ENCODE measurements at places on chromosomes 11 and 22.

GRCh38 chr22:43088984-43089717 lies at the start of gene TTLL1:
TTLL1 (minus strand) TSS chr22:43089391; CDS start chr22:43075586, 13,805 bp downstream.
- peak; percentile 77 for DNase-seq
- no peaks in the 10 kb centered on the region for H3K36me3 ChIP-seq
- H3K4me1 ChIP-seq: peaks cover 2% of the 10 kb centered on the region
- H3K27ac ChIP-seq: peak within 1 kb of the TSS; percentile 63
- no peaks in the 10 kb centered on the region for H3K27me3 ChIP-seq

GRCh38 chr11:3886985-3887384 lies 31.5 kb downstream of the STIM1 start:
- no peak for DNase-seq
- no peaks in the 10 kb centered on the region for H3K27me3 ChIP-seq
- H3K36me3 ChIP-seq: no peaks in the 10 kb centered on the region
- H3K4me3 ChIP-seq: no peak overlapping the region

DNA sequence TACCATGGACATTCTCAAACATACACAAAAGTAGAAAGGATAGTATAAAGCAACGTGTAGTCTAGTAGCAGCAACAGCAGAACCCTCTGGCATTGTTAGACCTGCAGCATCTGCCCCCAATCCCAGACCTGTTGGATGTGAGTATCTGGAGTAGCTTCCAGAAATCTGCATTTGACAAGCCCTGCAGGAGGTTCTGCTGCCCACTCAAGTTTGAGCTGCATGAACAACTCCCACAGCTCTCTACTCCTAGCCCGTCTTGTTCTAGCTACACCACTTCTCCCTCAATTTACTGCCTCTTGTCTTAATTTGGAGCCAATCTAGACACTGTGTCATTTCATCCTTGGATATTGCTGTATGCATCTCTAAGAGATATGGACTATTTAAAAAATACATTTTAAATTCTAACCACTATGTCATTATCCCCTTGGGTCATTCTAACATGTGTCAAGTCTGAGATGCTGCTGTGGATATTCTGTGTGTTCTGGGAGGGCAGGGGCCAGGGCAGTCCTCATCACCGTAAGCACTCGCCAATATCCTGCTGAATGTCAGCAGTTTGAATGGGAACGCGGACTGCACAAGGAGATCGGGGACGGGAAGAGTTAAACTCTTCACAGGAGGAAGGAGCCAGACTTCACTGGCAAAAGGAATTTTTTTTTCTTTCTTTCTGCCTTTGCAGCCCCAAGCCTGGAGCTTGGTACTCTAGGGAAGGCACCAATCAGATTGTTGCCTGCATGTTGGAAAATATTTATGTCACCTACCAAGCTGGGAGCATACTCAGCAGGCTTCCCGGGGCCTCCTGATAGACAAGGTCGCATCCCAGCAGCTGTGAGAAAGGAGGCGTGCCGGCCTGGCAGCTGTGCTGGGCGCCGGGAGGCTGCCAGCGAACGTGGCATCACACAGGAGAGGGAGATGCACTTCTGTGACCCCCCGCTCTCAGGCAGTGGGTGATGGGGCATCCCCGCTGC lies 429.0 kb downstream of the MIAT start:
- no peaks in the 10 kb centered on the region for H3K36me3 ChIP-seq
- DNase-seq: no peak
- peaks cover 37% of the 10 kb centered on the region for H3K27me3 ChIP-seq
- H3K4me3 ChIP-seq: no peak overlapping the region
- H3K4me1 ChIP-seq: no peaks in the 10 kb centered on the region
- no peak overlapping the region for H3K27ac ChIP-seq

GRCh38 chr11:43874738-43875137 lies 5.9 kb upstream of the ALKBH3 start:
- no peak for DNase-seq
- no peaks in the 10 kb centered on the region for H3K4me1 ChIP-seq
- peaks cover 6% of the 10 kb centered on the region for H3K27me3 ChIP-seq
- H3K27ac ChIP-seq: no peak overlapping the region
- no peak overlapping the region for H3K4me3 ChIP-seq
- H3K36me3 ChIP-seq: no peaks in the 10 kb centered on the region

GRCh38 chr11:78516281-78516680 lies 58.4 kb downstream of the NARS2 start:
- H3K27me3 ChIP-seq: no peaks in the 10 kb centered on the region
- H3K4me1 ChIP-seq: no peaks in the 10 kb centered on the region
- no peak overlapping the region for H3K4me3 ChIP-seq
- H3K27ac ChIP-seq: no peak overlapping the region
- DNase-seq: no peak

GRCh38 chr11:95230810-95231126 lies 234 bp downstream of the SESN3 start:
- peaks cover 2% of the 10 kb centered on the region for H3K27me3 ChIP-seq
- no peaks in the 10 kb centered on the region for H3K36me3 ChIP-seq

DNA sequence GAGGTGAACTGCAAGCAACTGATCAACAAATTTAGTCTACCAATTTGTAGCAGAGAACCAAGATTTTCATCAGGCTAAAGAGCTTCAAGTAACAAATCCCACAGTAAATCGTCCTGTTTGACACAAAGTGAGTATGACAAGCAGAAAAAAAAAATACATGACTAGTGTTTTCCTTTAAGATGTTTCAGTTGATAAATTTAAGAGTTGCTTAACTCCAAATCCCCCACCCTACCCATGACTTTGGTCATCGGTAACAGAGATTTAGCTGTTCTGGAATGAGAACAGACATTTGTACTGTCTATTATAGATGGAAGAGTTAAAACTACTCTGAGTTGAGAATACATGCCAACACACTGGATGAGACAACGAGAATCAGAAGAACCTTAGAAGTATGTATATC lies 165.0 kb upstream of the MTMR2 start:
- no peaks in the 10 kb centered on the region for H3K27me3 ChIP-seq
- DNase-seq: no peak
- H3K4me3 ChIP-seq: no peak overlapping the region

- H3K4me1 ChIP-seq: peaks cover 2% of the 10 kb centered on the region
- no peaks in the 10 kb centered on the region for H3K36me3 ChIP-seq
- DNase-seq: peak; percentile 88
- H3K27ac ChIP-seq: no peak overlapping the region
Measured at GRCh38 chr22:37533995-37534394, 14.8 kb upstream of the CARD10 start.

DNA sequence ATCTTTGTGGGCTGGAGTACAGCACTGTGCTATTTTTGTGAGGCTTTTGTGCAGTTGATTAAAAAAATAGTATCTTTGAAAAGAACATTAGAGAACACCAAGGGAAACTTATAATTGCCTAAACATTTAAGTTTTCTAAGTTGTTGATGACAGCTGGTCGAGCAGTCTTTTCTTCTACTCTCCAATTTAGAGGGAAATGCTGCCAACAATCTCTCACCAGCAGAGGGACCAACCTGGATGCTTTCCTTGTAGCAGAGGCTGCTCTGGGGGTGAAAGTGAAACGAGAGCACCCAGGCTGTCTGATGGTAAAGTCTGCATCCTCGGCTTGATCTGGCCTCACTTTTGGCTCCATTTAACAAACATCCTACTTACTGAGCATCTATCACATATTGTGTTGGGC lies 1286.5 kb upstream of the TENM4 start:
- H3K27ac ChIP-seq: no peak overlapping the region
- H3K36me3 ChIP-seq: no peaks in the 10 kb centered on the region
- H3K4me1 ChIP-seq: no peaks in the 10 kb centered on the region
- peak; percentile 1 for DNase-seq
- no peak overlapping the region for H3K4me3 ChIP-seq

DNA sequence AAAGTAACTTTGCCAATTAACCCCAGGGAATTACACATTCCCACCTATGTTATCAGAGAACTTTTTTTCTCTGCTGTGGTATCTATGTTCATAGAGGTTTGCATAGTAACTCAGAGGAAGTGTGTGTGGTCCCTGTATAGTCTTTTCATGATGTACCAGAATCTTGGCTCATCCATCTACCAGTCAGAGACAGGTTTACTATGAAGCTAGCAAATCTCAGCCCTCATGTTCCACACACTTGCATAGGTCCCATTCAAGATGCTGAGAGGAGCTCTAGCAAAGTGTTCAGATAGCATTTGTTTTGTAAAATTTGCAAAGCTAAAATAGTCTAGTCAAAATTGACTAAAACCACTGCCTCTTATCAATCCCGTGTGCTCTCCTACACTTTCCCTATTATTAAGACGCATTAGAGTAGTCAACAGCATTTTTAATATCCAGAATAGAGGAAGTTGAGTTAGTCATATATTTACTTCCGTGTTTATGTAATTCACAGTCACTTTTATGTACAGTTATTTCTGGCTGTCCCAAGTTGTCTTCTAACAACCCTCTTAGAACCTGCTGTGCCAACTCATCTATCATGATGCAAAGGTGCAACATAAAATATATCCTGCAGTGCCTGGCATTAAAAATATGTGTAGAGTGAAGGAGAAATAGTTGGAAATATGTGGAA lies 184.2 kb downstream of the FAM76B start:
- no peaks in the 10 kb centered on the region for H3K36me3 ChIP-seq
- no peak for DNase-seq
- no peak overlapping the region for H3K4me3 ChIP-seq
- H3K27me3 ChIP-seq: no peaks in the 10 kb centered on the region

DNA sequence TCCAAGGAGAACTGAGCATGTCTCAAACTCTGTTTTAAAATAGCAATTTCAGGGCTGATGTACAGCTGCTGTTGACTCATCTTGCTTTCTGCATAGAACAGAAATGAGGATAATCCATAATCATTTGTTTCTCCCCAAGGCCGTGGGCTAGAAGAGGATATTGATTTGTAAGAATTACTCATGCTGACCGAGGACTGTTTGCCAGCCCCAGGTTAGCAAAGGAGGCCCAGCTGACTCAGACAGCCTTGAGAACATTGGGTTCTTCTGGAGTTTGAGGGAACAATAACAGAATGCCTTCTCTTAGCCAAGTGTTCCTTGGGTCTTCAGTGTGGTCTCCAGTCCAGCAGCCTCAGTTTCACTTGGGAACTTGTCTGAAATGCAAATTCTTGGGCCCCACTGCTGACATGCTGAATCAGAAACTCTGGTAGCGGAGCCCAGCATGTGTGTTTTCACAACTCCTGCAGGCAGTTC lies 92.0 kb downstream of the ZC3H12C start:
- peak; percentile 74 for DNase-seq
- no peak overlapping the region for H3K4me3 ChIP-seq
- peaks cover 4% of the 10 kb centered on the region for H3K4me1 ChIP-seq
- no peak overlapping the region for H3K27ac ChIP-seq

GRCh38 chr11:43576803-43577521 lies 103.6 kb upstream of the HSD17B12 start:
- H3K27ac ChIP-seq: no peak overlapping the region
- H3K4me3 ChIP-seq: no peak overlapping the region
- H3K36me3 ChIP-seq: no peaks in the 10 kb centered on the region
- peak; percentile 46 for DNase-seq
- peaks cover 62% of the 10 kb centered on the region for H3K27me3 ChIP-seq

- no peaks in the 10 kb centered on the region for H3K36me3 ChIP-seq
- H3K4me3 ChIP-seq: no peak overlapping the region
- no peaks in the 10 kb centered on the region for H3K4me1 ChIP-seq
Measured at GRCh38 chr11:108614086-108614485, 20.5 kb upstream of the EXPH5 start.

GRCh38 chr22:24883432-24883831 lies 63.1 kb downstream of the LHFPL7 start:
- H3K27me3 ChIP-seq: no peaks in the 10 kb centered on the region
- H3K4me1 ChIP-seq: no peaks in the 10 kb centered on the region
- DNase-seq: no peak

DNA sequence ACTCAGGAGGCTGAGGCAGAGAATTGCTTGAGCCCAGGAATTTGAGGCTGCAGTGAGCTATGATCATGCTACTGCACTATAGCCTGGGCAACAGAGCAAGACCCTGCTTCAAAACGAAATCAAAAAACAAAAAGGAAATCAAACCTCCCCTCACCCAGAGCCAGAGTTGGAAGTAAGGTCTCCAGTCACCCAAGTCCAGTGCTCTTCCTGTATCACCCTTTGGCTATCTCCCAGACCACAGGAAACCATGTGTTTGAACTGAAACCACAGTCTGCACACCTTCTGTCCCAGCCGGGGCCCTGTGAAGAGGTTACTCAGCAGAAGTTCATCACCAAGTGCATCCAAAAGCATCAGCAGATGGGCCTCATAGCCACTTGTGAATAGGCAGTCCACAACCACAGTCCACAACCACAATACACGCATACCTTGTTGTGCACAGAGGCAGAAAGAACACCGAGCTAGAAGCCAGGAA lies 4.6 kb downstream of the MYH9 start:
- peaks cover 15% of the 10 kb centered on the region for H3K36me3 ChIP-seq
- no peaks in the 10 kb centered on the region for H3K27me3 ChIP-seq
- H3K4me1 ChIP-seq: peaks cover 17% of the 10 kb centered on the region
- peak; percentile 77 for DNase-seq

- H3K4me1 ChIP-seq: no peaks in the 10 kb centered on the region
- no peak overlapping the region for H3K27ac ChIP-seq
- no peak overlapping the region for H3K4me3 ChIP-seq
- H3K36me3 ChIP-seq: no peaks in the 10 kb centered on the region
Measured at GRCh38 chr22:46969491-46969890, 207.0 kb downstream of the TBC1D22A start.

- no peaks in the 10 kb centered on the region for H3K4me1 ChIP-seq
- DNase-seq: peak; percentile 91
- no peak overlapping the region for H3K4me3 ChIP-seq
- H3K27ac ChIP-seq: peak overlapping the region; percentile 38
Measured at GRCh38 chr11:74636630-74637184, 44.3 kb downstream of the POLD3 start.

DNA sequence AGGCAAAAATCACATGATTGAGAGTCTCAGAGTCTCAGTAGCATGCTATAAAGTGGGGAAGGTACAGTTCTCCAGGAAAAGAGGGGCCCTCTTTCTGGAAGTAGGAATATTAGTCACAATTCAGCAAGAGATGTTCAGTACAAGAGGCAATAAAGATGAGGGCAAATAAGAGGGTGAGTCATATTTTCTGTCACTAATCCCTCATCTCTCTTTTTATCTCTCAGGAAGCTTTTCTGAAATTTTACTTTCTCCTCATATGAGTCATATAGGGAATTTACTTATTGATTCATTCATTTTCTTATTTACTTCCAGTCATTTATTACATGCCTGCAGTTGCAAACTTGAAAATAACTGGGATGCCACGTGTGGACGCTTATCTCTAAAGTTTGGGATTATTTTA lies 3.4 kb upstream of the NXPE1 start:
- H3K27ac ChIP-seq: no peak overlapping the region
- H3K4me1 ChIP-seq: no peaks in the 10 kb centered on the region
- no peaks in the 10 kb centered on the region for H3K36me3 ChIP-seq
- no peak for DNase-seq
- H3K4me3 ChIP-seq: no peak overlapping the region
- no peaks in the 10 kb centered on the region for H3K27me3 ChIP-seq
